CD4-positive, CD25-positive, alpha-beta regulatory T cell (primary cell): ENCODE measurements at places on chromosomes 1 and 21.

GRCh38 chr21:43775795-43776430 lies at the start of gene CSTB:
TSS of gene CSTB (minus strand) at chr21:43776308. CDS start at chr21:43776269, 39 bp downstream.
- H3K4me3 ChIP-seq: peak within 1 kb of the TSS; percentile 80
- H3K27ac ChIP-seq: peak within 1 kb of the TSS; percentile 80
- peaks cover 31% of the 10 kb centered on the region for H3K4me1 ChIP-seq

GRCh38 chr1:1629430-1630190 lies 2.4 kb upstream of the MMP23B start:
- no peak overlapping the region for H3K4me3 ChIP-seq
- H3K36me3 ChIP-seq: no peaks in the 10 kb centered on the region
- peak overlapping the region; percentile 79 for H3K27ac ChIP-seq
- DNase-seq: peak; percentile 75
- no peaks in the 10 kb centered on the region for H3K27me3 ChIP-seq
- peaks cover 29% of the 10 kb centered on the region for H3K4me1 ChIP-seq

DNA sequence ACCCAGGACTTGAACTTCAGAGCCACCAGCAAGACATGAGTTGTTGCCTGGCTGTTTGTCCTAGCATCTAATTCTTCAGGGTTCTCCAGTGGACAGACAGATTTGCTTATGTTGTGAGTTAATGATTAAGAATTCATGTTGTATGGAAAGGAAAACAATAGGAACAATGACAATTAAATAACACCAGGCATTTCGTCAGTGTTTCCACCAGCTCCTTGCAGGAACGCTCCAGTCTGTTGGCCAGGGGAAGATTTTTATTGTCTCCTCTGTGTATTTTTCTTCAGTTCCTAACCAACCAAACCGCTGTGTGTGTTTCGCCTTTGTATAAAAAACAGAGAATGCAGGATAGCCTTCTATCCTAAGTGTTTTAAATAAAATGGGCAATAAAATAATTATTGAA lies 64.4 kb upstream of the PTGFR start:
- no peak overlapping the region for H3K27ac ChIP-seq
- H3K36me3 ChIP-seq: no peaks in the 10 kb centered on the region
- H3K4me3 ChIP-seq: no peak overlapping the region

DNA sequence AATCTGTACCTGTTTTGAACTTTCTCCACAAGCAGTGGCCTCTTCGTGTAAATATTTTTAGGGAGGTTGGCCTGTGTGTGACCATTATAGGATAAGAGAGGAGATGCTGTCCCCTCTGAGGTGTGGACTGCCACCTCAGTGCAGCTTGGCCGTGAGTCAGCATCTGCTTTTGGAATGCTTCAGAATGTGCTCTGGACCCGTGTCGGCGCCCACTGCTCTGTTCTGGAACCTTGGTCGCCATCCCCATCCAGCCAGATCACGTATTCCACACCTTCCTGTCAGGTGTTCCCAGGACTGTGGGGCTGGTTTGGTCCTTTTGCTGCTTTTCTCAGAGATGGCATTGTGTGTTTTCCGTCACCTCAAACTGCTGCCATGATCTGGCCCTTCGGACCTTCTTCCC lies 5.5 kb downstream of the UCK2 start:
- H3K27me3 ChIP-seq: no peaks in the 10 kb centered on the region
- no peak overlapping the region for H3K4me3 ChIP-seq
- DNase-seq: no peak
- H3K4me1 ChIP-seq: peaks cover 14% of the 10 kb centered on the region

DNA sequence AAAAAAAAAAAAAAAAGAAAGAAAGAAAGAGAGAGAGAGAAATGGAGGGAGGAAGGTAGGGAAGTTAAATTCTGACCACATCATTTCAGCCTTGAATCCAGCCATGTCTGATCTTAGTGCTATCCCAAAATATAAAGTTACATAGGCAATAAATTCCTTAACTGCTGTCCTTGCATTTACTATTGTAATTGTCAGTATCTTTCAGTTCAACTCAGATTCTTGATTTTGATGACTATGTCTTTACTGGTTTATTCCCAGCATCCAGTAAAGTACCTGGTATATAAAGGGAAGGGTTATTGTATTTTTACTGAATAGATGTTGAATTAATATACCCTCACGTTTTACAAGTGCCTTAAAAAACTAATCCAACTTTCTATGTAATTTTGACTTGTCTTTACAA lies 8.9 kb upstream of the COP1 start:
- H3K27ac ChIP-seq: no peak overlapping the region
- DNase-seq: no peak
- H3K4me1 ChIP-seq: no peaks in the 10 kb centered on the region
- H3K36me3 ChIP-seq: no peaks in the 10 kb centered on the region
- no peak overlapping the region for H3K4me3 ChIP-seq

DNA sequence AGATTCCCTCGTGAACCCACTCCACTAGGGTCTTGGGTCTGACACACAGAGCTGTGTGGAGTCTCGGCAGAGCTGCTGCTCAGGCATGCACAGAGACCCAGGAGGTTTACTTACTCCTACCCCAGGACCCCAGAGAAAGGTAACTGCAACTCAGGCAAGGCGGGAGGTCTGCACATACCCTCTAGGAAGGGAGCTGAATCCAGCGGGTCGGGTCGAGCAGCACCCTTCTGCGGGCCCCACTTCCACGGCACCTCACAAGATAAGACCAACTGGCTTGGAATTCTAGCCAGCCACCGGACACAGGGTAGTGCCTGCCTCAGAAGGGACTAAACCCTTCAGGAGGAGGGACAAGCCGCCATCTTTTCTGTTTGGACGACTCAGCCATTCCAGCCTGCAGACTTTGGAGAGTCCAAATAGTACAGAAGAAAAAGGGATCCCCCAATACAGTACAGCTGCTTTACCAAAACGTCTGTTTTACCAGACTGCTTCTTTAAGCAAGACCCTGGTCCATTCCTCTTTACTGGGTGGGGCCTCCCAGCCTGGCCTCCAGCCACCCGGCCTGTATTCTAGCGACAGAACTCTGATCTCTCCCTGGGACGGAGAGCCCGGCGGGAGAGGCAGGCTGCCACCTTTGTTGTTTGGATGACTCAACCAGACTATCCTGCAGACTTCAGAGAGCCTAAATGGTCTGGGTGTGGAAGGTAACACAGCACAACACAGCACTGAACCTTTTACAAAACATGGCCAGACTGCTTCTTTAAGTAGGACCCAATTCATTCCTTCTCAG lies 554.6 kb upstream of the BEND5 start:
- H3K27ac ChIP-seq: no peak overlapping the region
- no peaks in the 10 kb centered on the region for H3K36me3 ChIP-seq
- no peaks in the 10 kb centered on the region for H3K27me3 ChIP-seq
- no peak for DNase-seq
- H3K4me3 ChIP-seq: no peak overlapping the region
- no peaks in the 10 kb centered on the region for H3K4me1 ChIP-seq

- no peak for DNase-seq
- no peaks in the 10 kb centered on the region for H3K27me3 ChIP-seq
- no peak overlapping the region for H3K27ac ChIP-seq
- no peaks in the 10 kb centered on the region for H3K36me3 ChIP-seq
Observed at GRCh38 chr1:16085522-16085921, 12.1 kb upstream of the FAM131C start.
